Gastroesophageal sphincter (tissue), 4 donors: ENCODE measurements at places on chromosomes 5 and 9.

DNA sequence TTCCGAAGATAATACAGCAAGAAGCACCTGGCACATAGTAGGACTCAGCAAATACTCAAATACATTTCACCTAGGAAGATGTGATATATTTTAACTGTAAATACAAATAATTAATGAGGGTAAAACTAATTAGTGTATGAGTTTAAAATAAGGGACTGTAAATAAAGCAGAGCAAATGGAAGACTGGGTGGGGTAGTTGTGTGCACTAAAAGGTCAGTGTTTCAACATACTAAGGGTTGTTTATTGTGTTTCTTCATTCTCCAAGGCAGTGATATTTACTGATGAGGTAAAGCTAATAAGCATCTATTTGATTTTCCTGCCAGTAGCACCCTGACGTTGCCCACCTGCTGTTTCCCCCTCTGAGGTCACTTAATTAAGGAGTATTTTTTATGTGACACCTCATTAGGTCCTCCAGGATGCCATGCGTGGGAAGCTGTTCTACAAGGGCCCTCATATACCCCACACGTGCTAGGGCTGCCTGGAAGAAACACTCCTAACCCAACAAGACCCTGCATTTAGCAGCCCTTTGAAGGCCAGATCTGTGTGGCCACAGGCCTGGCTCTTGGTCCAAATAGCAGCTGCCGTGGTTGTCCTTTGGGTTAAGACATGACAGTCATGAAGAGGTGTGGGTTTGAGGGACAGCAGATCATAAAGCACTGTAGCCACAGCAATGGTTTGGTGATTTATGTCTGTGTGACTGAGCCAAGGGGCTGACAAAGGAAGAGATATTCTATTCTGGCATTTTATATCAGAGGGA lies 97.5 kb upstream of the RPS23 start:
- ATAC-seq: no peak

DNA sequence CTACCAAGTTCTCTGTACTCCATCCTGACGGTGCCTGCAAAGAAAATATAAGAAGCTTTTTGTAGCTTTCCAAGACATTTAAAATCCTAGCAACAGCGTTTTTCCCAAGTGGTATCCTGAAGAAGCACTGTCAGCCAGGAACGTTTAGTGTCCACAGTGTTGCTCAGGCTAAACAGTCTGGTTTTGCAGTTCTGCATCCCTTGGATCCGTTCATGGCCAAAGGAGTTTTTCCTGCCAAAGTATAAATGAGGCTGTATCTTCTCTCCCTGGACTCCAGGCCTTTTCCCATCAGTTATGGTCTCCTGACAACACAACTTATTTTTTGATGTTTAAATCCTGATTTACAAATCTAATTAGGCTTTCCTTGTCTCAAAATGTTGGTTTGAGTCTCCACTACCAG lies 925.8 kb downstream of the TLE1 start:
- no peak for ATAC-seq

- ATAC-seq: peak; percentile 37
Measured at GRCh38 chr5:157520911-157521703, 54.5 kb downstream of the ADAM19 start.

GRCh38 chr5:172646716-172647285 lies 5.7 kb downstream of the NEURL1B start:
- ATAC-seq: peak; percentile 75

DNA sequence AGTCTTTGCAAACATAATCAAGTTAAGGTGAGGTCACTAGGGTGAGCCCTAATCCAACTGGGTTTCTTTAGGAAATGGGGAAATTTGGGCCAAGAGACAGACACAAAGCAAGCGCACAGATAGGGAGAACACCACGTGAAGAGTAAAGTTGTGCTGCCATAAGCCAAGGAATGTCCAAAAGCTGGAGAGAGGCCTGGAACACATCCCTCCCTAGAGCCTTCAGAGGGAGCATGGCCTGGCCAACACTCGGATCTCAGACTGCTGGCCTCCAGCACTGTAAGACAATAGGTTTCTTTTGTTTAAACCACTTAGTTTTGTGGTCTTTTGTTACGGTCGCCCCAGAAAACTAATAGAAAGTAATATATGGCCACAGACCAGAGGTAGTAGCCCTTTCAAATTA lies 8.1 kb upstream of the ROR2 start:
- ATAC-seq: peak; percentile 54

- peak; percentile 94 for ATAC-seq
Measured at GRCh38 chr5:145775893-145776444, 59.2 kb downstream of the PRELID2 start.

DNA sequence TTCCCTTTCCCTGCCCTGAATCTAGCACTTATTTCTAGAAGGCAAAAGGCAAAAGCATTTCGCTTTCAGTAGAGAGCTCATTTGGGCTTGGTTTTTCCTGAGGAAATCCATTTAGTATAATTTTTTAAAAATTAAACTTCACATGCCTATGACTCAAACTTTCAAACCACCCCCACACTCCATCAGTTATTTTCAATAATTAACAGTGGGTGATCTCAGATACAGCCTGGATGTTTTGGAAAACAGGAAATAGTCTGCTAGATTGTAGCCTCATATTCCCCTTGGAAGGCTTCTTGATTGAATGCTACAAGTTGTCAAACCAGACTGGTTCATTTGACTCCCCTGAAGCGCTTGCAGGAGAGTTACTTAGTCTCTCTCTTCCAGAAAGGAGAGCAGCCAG lies 40.6 kb downstream of the SEMA5A start:
- ATAC-seq: no peak

DNA sequence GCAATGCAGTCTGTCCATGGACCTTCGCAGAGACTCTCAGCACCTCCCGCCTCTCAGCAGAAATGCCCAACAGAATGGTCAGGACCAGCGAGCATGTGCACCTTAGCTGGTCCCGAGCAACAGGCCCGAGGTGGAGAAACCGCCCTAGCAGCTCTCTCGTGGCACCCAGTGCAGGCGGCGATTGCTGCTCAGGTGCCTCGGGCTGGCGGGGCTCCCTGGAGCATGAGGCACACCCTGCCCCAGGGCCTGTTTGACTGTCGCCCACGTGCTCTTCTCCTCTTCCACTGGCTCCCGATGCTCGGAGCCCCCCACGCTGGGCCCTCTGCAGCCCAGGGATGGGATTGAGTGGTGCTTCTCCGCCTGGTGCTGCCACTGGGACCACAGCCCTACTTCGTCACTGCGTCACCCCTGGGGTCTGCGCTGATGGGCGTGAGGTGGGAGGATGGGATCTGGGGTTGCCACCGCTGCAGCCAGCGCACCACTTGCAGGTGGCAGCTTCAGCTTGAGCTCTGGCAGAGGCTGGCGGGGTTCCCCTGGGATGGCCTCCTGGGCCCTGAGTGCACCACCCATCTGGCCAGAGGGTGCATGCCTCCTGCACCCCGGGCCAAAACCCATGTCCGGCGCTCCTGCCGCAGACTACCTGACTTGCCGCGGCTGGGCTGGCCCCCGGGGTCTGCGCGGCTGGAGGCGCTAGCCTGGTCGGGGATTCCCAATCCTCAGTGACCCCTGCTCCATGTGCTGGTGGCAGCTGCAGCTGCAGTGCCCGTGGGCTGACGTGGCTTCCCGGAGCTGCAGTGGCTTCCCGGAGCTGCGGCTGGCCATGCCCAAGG lies 244.2 kb downstream of the FOXD4L6 start:
- ATAC-seq: peak; percentile 28

GRCh38 chr9:82513242-82513751 lies 524.7 kb downstream of the SPATA31D1 start:
- ATAC-seq: no peak

DNA sequence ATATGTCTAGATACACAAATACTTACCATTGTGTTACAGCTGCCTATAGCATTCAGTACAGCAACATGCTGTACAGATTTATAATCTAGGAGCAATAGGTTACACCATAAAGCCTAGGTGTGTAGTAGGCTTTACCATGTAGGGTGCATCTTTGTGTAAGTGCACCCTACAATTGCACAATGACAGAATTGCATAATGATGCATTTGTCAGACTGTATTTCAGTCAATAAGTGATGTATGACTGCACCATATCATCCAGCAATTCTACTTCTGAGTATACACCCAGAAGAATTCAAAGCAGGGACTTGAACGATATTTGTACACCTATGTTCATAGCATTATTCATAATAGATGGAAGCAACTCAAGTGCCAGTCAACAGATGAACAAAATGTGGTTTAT lies 100.4 kb upstream of the SLC44A1 start:
- no peak for ATAC-seq
